ENCODE measurements at places on chromosomes 6 and 20.

DNA sequence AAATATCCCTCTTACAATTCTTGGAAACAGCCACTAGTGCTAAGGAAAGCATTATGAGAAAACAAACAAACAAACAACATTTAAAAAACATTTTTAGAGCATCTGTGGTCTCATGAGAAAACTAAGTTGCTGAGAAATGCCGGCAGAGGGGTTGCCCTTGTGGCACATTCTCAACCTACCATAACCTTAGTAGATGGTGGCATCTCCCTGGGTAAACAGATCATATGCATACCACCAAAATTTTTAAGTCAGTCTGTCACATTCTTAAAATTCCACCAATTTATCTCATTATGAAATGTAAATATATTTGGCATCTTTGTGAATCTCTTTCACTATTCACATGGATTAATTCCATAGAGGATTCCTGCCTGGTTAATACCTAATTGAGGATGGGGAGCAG, 575.7 kb upstream of the MARCKS start:
- no peak for DNase-seq

DNA sequence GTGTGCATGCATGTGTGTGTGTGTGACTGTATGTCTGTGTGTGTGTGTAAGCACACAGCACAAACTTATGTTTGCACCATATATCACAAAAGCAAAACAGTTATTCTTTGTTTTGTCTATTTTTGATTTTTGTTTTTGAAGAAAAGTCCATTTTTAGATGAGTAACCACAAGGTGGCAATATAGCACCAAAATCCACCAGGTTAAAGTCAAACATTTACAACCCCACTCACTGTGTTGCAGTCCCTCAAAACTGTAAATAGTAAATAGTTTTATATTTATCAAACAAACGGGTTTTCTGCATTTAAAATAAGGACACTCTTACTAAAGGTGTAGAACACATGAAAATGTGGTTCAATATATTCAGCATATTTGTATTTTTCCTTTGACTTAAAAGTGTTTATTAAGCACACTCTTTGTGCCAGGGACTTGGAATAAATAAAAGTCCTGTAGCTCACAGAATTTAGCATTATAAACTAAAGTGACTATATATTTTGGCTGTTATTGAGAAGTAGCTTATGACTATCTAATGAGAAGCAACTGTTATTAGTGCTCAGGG, 118.5 kb downstream of the GFRAL start:
- peak; percentile 0 for DNase-seq

DNA sequence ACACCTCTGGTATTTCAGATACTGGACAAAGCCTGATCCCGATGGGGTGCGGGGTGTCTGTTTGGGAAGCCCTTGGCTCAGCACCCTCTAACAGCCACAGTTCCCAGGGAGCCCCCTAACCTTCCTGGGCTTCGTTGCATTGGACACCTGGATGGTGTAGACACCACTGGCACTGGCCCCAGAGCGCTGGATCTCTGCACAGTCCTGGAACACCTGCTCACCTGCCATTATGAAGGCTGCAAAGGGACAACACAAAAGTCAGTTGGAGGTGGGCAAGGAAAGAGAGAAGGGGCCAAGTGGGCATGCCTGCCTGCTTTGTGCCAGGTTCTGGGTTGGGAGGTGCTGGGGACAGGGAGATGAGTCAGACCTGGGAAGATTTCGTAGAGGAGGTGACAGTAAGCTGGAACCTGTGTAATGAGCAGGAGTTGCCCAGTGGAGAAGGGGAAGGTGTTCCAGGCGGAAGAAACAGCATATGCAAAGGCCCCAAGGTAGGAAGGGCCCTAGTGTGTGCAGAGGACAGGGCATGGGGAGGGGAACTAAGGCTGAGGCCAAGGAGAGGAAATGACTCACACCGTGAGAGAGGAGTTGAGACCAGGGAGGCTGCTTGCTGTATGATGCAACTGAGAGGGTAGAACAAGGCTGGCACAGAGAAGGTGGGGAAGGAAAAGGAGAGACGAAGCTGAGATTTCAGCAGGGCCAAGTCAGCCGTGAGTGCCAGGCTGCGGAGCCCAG, 34.9 kb downstream of the ANGPT4 start:
- no peak for DNase-seq

DNA sequence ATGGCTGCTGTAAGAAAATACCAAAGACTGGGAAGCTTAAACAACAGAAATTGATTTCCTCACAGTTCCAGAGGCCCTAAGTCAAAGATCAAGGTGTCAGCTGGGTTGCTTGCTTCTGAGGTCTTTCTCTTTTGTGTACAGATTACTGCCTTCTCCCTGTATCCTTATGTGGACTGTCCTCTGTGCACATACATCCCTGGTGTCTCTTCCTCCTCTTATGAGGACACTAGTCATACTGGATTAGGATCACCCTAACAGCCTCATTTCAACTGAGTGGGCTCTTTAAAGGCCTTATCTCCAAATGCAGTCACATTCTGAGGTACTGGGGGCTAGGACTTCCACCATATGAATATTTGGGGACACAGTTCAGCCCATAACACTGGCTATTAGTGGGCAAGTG, 130.0 kb upstream of the DTNBP1 start:
- no peak for DNase-seq

DNA sequence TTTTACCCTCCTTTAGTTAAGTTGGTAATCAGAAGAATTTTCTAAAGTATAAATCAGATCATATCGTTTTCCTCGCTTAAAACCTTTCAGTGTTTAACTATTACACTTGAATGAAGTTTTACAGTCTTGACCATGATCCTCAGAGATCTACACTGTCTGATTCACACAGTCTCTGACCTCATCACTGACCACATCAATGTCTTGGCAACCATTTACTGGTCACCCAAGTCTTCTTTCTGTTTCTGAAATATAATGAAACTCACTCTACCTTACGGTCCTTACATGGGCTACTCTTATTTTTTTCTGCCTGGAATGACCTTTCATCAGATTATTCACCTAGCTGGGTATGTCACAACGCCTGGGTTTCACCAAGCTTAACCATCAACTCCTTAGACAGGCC, 71.4 kb downstream of the ADGB start:
- DNase-seq, result no peak

- DNase-seq, result peak; percentile 86
These were observed 15.1 kb downstream of the MYBL2 start for GRCh38 chr20:43681991-43682410.

- DNase-seq, result no peak
These were observed 43.8 kb downstream of the TMEM244 start for GRCh38 chr6:129817332-129817731.

GRCh38 chr6:137550535-137550934, 56.3 kb upstream of the OLIG3 start:
- no peak for DNase-seq
